ENCODE measurements at places on chromosomes 1 and 21.

GRCh38 chr1:204094856-204095634, 22.1 kb downstream of the SOX13 start:
- DNase-seq, result no peak
- no peak overlapping the region for H3K4me3 ChIP-seq
- no peaks in the 10 kb centered on the region for H3K27me3 ChIP-seq
- H3K4me1 ChIP-seq, result peaks cover 23% of the 10 kb centered on the region
- H3K27ac ChIP-seq, result no peak overlapping the region

DNA sequence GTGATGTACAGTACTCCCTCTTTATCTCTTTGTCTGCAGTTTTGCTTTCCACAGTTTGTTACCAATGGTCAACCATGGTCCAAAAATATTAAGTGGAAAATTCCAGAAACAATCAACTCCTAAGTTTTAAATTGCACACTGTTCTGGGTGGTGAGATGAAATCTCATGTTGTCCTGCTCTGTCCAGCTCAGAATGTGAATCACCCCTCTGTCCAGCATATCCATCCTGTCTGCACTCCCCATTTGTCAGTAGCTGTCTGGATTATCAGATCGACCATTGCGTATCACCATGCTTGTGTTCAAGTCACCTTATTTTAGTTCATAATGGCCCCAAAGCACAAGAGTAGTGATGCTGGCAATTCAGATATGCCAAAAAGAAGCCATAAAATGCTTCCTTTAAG, 118.2 kb upstream of the PDE4B start:
- no peak for DNase-seq
- H3K27me3 ChIP-seq, result no peaks in the 10 kb centered on the region
- H3K36me3 ChIP-seq, result no peaks in the 10 kb centered on the region
- no peaks in the 10 kb centered on the region for H3K4me1 ChIP-seq
- no peak overlapping the region for H3K4me3 ChIP-seq

- DNase-seq, result no peak
- no peak overlapping the region for H3K4me3 ChIP-seq
- no peak overlapping the region for H3K27ac ChIP-seq
- peaks cover 4% of the 10 kb centered on the region for H3K4me1 ChIP-seq
Observed at GRCh38 chr1:237045278-237046016, 3.5 kb downstream of the RYR2 start.

DNA sequence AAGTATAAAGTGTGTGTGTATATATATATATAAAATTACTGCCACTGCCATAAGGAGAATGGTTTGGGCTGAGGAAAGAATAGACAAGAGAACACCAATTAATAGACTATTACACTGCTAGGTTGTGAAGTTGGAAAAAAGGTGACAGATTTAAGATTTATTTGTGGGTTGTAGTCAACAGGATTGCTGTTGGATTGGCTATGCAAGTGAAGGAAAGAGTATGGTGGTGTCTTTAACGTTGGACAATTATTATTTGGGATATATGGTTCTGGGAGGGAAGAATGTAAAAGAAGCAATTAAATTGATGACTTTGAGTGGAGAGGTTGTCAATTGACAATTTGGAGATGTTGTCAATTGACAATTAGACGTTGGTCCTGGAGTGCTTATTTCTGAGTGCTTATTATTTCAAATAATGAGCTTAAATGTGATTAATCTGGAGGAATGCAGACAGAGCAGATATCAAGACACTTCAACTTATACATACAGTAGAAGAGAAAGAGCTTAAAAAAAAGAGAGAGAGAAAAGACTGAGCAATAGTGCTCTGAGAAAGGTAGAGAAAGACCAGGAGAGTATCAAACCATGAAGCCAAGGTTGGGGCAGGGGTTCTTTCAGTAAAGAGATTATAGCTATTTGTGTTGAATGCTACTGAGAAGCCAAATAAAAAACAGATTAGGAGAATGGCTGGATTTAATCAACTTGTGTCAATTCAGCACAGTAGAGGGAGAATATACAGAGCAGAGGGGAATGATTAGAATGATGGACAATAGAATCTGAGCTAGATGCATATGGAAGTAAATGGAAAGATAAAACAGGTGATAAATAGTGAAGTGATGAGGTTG, 9.7 kb downstream of the PTGS2 start:
- no peak overlapping the region for H3K27ac ChIP-seq
- H3K4me1 ChIP-seq, result no peaks in the 10 kb centered on the region
- DNase-seq, result no peak
- no peaks in the 10 kb centered on the region for H3K27me3 ChIP-seq
- no peak overlapping the region for H3K4me3 ChIP-seq
- H3K36me3 ChIP-seq, result no peaks in the 10 kb centered on the region

DNA sequence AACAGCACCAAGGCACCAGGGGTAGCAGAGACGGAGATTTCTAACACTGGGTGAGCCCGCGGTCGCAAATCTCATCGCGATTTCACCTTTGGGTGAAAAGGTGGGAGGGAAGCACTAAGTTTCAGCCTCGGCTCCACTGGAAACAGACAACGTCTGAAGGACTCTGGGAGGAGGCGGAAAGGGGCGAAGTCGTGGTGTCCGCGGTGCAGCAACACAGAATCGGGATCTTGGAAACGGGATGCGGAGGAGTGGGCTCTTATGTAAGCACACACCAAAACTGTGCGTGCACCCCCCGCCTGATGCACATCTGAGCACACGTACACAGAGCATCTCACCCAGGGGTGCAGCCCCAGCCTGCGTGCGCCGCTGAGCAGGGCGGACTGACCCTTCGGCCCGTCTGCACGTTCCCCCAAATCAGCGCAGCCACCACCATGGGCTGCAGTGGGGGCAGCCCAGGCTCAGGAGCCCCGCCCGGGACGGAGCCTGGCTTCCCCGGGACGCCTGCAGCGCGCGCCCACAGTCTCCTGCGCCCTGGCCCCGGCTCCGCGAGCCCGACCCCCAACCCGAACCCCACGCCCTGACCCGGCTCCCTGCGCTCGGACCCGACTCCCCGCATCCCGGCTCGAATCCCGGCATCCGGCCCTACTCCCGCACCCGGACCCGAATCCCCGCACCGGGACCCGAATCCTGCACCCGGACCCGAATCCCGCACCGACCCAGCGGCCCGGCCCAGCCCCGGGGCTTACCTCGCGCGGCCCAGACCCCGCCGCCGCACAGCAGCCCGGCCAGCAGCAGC, 670 bp downstream of the CLSTN1 start:
- H3K27me3 ChIP-seq, result peaks cover 6% of the 10 kb centered on the region
- H3K4me1 ChIP-seq, result peaks cover 7% of the 10 kb centered on the region
- no peak overlapping the region for H3K27ac ChIP-seq
- H3K36me3 ChIP-seq, result no peaks in the 10 kb centered on the region
- no peak for DNase-seq

DNA sequence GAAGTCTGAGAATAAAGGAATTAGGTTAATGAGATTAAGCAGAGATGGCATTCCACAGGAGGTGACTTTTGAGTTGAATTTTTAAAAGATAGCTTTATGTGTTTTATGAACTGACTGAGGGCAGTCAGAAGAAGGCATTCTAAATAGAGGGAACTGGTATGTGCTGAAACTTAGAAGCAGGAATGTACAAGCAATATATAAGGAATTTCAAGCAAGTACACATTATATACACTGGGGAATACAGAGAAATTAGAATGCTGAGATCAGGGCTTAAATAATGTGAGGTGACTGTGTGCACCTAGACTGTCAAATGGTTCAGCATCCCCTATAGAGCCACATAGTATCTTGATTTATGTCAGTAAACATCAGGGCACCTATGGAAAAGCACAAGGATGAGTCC, 19.3 kb downstream of the WNT2B start:
- H3K36me3 ChIP-seq, result no peaks in the 10 kb centered on the region
- DNase-seq, result no peak
- no peaks in the 10 kb centered on the region for H3K27me3 ChIP-seq
- no peaks in the 10 kb centered on the region for H3K4me1 ChIP-seq
- H3K4me3 ChIP-seq, result no peak overlapping the region

- no peaks in the 10 kb centered on the region for H3K27me3 ChIP-seq
- H3K4me1 ChIP-seq, result no peaks in the 10 kb centered on the region
- no peak for DNase-seq
- no peaks in the 10 kb centered on the region for H3K36me3 ChIP-seq
Observed at GRCh38 chr1:13818926-13819325, 118.9 kb downstream of the PRDM2 start.

DNA sequence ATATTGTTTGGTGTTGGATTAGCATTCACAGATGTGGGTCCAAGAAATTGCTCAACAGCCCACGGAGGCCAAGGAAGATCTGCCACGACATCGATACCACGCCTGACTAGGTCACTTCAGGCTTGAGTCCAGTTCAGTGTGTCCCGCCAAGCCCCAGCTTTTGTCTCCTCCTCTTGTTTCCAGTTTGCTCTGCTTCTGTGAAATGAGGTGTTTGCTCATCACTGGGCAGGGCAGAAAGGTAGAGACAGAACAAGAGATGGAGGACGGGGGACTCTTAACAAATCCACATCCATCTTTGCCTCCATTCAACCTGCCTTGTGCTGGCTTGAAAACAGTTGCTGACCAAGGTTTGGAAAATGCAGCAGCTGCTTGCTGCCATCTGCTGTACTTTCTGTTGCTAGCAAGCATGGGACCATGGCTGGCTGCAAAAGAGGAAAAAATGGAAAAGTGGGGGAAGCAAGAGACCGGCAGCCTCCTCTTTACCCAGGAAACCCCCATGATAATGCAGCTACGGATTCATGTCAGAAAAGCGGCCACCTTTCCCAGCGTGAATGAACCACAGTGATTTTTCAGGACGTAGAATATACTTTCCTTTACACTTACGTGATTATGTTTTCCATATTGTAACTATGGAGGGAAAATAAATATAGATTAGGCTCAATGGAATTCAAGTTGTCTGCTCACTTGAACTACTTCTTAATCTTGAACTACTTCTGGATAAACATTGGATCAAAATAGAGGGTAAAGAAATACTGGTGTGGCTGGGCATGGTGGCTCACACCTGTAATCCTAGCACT, 80.2 kb upstream of the GREM2 start:
- no peaks in the 10 kb centered on the region for H3K36me3 ChIP-seq
- no peak overlapping the region for H3K27ac ChIP-seq
- H3K27me3 ChIP-seq, result no peaks in the 10 kb centered on the region
- H3K4me1 ChIP-seq, result peaks cover 1% of the 10 kb centered on the region
- no peak overlapping the region for H3K4me3 ChIP-seq

GRCh38 chr1:10768552-10768951, 27.9 kb downstream of the CASZ1 start:
- no peak for DNase-seq
- H3K4me1 ChIP-seq, result peaks cover 3% of the 10 kb centered on the region
- no peaks in the 10 kb centered on the region for H3K36me3 ChIP-seq

DNA sequence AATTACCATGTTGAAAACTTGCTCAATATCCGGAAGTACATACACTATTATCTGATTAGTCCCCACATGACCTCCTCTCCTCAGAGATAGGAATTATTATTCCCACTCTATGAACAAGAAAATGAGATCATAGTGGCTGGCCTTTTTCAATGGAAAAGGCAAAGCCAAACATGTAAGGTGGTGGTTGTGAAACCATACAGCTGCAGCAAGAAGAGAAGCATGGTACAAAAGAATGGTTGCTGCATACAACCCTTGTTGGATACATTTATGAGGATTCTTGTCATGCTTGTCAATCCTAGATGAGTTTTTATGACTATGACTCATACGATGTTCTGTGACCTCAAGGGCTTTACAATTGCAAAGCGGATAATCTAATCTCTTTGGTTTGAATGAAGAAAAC, 514.7 kb downstream of the PLPP3 start:
- H3K36me3 ChIP-seq, result no peaks in the 10 kb centered on the region
- H3K4me3 ChIP-seq, result no peak overlapping the region
- no peak for DNase-seq
- H3K27ac ChIP-seq, result no peak overlapping the region
- H3K27me3 ChIP-seq, result no peaks in the 10 kb centered on the region
- H3K4me1 ChIP-seq, result no peaks in the 10 kb centered on the region

DNA sequence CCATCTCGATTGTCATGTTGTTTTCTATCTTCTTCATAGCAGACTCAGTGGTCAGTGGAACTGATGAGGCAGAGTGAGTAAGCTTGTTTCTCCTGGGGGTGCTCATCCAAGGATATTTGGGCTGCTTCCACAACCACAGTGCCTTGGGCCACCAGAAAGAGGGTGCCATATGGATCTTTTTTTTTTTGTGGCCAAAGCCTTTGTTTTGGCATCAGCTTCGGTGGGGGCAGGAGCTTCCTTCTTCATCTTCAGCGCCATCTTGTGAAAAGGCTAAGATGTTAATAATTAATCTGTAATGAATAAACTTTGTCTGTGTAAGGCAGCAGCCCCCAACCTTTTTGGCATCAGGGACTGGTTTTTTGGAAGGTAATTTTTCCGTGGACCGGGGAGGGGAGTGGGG, 6.6 kb upstream of the PLPP3 start:
- no peak for DNase-seq
- H3K36me3 ChIP-seq, result no peaks in the 10 kb centered on the region
- H3K27ac ChIP-seq, result no peak overlapping the region
- no peaks in the 10 kb centered on the region for H3K27me3 ChIP-seq
- no peak overlapping the region for H3K4me3 ChIP-seq
- H3K4me1 ChIP-seq, result peaks cover under 1% of the 10 kb centered on the region

- H3K4me1 ChIP-seq, result no peaks in the 10 kb centered on the region
- no peaks in the 10 kb centered on the region for H3K27me3 ChIP-seq
- no peak overlapping the region for H3K4me3 ChIP-seq
- DNase-seq, result no peak
Observed at GRCh38 chr1:94191216-94191615, 46.2 kb downstream of the ARHGAP29 start.

- no peak for DNase-seq
- no peak overlapping the region for H3K4me3 ChIP-seq
- no peak overlapping the region for H3K27ac ChIP-seq
- H3K4me1 ChIP-seq, result no peaks in the 10 kb centered on the region
- H3K27me3 ChIP-seq, result no peaks in the 10 kb centered on the region
Observed at GRCh38 chr1:190949939-190950338, 472.3 kb upstream of the BRINP3 start.

DNA sequence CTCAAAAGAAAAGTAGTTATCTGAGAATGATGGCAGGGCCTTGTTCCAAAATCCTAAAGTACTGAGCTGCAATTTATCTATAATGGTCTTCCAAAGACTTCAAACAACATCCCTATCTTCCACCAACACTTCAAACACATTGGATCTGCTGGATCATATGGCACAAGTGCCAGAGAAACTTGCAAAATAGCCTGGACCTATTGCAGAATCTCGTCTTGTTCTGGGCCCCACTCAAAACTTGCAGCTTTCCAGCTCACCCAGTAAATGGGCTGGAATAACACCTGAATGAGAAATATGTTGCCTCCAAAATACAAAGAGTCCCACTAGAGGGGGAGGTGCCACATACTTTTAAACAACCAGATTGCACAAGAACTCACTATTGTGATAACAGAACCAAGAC, 44.0 kb upstream of the PKN2 start:
- no peak for DNase-seq
- H3K4me1 ChIP-seq, result no peaks in the 10 kb centered on the region
- no peak overlapping the region for H3K4me3 ChIP-seq
- no peak overlapping the region for H3K27ac ChIP-seq
- H3K27me3 ChIP-seq, result no peaks in the 10 kb centered on the region
- no peaks in the 10 kb centered on the region for H3K36me3 ChIP-seq

DNA sequence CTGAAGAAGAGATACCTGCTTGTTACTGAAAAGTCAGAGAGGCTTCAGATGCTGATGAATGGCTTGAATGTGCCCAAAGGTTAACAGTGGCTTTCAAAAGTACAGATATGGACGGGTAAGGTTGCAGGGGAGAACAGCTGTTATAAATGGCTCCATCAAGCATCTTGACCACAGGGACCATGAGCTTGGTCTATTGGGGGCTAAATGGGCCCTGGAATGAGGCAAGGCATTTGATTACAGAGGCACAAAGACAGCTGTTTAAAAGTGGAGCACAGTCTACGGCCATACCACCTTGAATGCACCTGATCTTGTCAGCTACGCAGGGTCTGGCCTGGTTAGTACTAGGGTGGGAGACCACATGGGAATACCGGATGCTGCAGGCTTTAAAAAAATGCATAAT, 48.3 kb downstream of the C1orf198 start:
- H3K36me3 ChIP-seq, result no peaks in the 10 kb centered on the region
- H3K27ac ChIP-seq, result no peak overlapping the region
- no peaks in the 10 kb centered on the region for H3K27me3 ChIP-seq
- no peaks in the 10 kb centered on the region for H3K4me1 ChIP-seq
- no peak overlapping the region for H3K4me3 ChIP-seq
- DNase-seq, result no peak

Data from iPS DF 6.9 (cell line).